NCI-H774 (cell line): ENCODE measurements at places on chromosomes 5 and 9.

DNA sequence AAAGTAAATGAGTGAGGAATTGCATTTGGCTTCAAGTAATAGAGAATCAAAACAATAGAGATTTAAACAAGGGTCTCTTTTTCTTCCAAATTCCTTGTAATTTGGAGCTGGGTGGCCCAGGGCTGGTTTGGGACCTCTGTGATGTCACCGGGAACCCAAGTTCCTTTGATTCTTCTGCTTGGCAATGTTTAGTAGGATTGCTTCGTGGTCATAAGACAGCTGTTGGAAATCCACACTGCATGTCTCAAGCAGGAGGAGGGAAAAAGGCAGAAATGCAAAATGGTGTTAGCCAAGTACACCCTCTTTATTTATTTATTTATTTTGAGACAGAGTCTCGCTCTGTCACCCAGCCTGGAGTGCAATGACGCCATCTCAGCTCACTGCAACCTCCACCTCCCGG is 72.6 kb upstream of the IL12B start:
- DNase-seq: no peak

- no peak for DNase-seq
Measured at GRCh38 chr5:53084546-53085255, 24.9 kb downstream of the MOCS2 start.

- DNase-seq: no peak
Measured at GRCh38 chr5:141841378-141842180, 36.6 kb downstream of the PCDH1 start.

- DNase-seq: no peak
Measured at GRCh38 chr5:10826971-10827370, 65.9 kb upstream of the DAP start.
